Frontal cortex (tissue), 4 donors: ENCODE measurements at places on chromosomes 1 and 21. TPM values are rescaled to one million over a fixed set of nuclear protein-coding genes. Genes with fewer than 3 reads are reported as not detected.

- DNase-seq: peak; percentile 16
These were observed 351.3 kb upstream of the RUNX1 start for GRCh38 chr21:35400233-35400939.

GRCh38 chr1:25046194-25046532, 116.1 kb upstream of the RUNX3 start:
- no peak for DNase-seq

- no peak for DNase-seq
These were observed 42.4 kb downstream of the MEF2D start for GRCh38 chr1:156458181-156458503.

DNA sequence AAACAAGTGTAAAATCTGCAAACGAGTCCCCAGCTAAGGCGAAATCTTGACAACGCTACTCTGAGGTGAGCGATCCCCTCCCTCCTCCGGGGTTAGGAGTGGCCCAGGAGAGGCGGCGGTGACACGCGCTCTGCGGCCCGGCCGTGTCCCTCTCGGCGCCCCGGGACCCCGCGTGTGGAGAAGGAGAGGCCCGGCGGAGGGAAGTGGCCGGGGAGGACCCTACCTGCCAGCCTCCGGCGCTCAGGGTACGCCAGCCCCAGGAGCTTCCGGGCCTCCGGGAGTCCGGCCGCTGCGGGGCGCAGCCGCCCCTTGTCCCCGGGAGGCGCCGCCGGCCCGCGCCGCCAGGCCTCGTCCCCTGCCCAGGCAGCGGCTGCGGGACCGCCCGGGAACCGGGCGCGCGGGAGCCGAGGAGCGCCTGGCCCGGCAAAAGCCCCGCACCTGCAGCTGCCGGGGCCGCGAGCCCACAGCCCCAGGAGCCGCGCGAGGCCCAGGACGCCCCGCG, 543 bp downstream of the ABCB10 start:
- DNase-seq: peak; percentile 60

DNA sequence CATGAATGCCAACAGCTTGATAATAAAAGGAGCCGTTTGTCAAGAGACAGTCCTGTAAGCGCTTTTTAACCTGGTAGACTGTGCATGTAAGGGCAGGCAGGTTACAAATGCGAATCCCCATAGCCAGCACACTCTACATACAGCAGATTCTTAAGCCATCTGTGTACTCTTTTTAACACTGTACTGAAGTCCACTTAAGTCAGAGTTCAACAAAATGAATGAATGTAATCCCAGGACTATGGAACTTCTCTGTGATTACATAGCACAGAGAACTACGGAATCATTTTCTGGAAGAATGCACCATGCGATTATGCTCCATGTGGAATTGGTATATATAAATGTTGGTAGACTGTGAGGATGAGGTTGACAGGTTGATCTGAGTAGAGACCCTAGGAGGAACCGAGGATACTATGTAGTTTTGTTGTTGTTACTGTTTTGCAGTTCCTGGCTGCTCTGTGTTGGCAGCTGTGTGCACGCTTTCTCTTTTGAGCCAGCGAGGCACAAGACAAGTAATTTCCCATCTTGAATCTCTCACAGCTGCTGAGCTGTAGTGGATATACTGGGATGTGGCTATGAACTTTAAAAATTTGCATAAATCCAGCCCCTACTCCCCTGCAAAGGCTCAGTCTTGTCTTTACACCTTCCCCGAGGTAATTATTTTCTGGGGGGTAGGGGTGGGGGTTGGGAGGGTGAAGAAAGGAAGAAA, 21.9 kb downstream of the LRRC8D start:
- no peak for DNase-seq

Gene CFAP45
- total RNA-seq: under 0.01 TPM

Gene RSPH1
- total RNA-seq: 0.41 TPM
